ENCODE measurements at places on chromosomes 7 and 10.

DNA sequence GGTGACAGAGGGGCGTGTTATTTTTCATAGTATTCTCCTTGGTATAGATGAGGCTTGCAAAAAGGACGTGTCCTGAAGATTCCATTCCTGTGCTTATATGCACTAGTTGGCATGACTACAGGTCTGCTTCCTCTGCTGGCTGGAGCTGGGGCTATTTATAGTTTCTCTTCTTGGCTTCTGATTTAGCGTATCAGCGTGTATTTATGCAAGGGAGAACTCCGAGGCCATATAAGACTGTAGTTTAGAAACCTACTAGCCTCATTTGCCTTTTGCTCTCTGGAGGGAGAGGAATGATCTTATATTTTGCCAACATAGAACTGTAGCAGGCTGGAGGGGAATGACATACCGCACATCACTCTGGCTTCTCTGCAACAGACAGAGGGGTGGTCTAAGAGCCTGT is 39.7 kb downstream of the CACNB2 start:
- DNase-seq: no peak

- no peak for DNase-seq
Observed at GRCh38 chr7:157312941-157313340, 23.9 kb upstream of the DNAJB6 start.

- no peak for DNase-seq
Observed at GRCh38 chr7:64992971-64993370, 2.1 kb upstream of the ZNF117 start.

GRCh38 chr7:255038-255435 is 34.9 kb upstream of the FOXL3 start:
- no peak for DNase-seq

DNA sequence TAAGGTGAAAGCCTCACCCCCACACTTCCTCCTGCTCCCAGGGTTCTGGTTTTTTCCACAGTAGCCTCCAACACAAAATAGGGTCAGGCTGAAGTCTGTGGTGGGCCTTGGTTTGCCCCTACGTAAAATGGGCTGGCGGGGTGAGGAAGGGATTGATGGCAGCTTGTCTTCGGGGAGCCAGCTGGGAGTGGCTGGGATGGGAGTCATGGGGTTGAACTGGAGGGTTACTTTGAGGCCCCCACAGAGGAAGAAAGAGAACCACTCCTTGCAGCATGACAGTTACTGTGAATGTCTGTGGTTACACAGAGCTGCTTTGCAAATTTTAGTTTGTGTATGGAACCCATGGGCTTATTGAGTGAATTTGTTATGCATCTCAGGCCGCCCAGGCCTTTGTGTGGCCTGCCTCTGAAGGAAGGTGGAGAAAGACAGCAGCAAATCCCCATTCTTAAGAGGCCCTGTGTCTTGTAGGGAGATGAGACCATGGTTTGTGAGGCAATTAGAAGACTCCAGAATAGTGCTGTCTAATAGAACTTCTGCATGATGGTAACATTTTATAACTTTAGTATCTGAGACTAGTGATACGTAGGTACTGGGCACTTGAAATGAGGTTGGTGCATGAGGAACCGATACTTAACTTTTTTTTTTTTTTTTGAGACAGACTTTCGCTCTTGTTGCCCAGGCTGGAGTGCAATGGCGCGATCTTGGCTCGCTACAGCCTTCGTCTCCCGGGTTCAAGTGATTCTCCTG is 8.1 kb downstream of the TRIM8 start:
- no peak for DNase-seq

GRCh38 chr7:50470250-50471163 is 20.4 kb upstream of the FIGNL1 start:
- no peak for DNase-seq

GRCh38 chr7:39285256-39285655 is 280.9 kb upstream of the YAE1 start:
- DNase-seq: no peak

GRCh38 chr7:157047148-157047547 is 36.7 kb upstream of the MNX1 start:
- DNase-seq: no peak

DNA sequence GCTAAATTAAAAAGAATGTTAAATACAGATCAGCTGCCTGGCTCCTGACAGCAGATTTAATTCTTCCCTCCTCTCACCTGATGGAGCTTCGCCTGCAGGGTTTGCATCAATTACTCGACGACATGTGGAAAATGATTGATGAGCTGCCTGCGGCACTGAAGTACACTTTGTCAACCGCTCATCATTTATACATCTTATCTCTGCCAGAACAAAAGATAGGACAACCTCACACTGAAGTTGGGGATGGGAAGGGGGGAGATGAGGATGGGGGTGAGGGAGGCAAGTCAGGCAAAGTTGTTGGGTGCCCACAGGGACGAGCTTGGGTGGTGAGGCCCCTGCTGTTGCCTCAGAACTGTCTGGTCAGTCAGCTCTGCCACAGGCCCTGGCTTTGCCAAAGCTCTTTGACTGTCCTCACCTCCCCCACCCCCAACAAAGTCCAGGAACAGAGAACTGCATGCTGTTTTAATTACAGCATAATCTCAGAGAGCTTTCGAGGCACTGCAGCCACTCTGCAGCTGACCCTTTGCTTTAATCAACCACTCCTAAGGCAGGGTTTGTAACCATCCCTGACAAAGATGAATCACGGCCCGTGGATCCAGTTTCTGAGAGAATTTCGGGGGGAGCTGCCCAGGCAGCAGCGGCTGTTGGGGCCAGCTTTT is 702.3 kb downstream of the LRMDA start:
- no peak for DNase-seq

- DNase-seq: peak; percentile 71
Observed at GRCh38 chr7:106542550-106543220, 118.3 kb downstream of the CCDC71L start.

DNA sequence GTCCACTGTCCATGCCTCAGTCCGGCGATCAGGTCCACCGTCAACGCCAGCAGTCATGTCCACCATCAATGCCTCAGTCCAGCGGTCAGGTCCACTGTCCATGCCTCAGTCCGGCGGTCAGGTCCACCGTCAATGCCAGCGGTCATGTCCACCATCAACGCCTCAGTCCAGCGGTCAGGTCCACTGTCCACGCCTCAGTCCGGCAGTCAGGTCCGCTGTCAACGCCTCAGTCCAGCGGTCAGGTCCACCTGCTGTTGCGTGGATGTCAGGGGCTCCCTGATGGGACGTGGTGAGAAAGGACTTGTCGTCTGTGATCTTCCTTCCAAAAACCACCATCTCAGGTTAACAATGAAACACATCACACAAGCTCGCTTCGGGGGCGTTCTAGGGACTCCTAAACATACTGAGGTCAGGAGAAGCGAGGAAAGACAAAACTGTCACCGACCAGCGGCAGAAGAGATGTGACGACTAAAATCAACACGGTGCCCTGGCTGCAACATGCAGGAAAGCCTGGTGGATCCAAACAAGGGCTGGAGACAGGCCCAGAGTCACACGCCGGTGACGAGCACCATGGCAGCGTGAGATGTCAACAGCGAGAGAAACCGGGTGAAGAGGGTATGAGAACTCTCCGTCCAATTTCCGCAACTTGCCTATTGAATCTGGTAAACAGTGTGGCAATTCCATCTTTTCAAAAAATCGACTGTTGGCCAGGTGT is 264.2 kb downstream of the MAD1L1 start:
- DNase-seq: no peak

DNA sequence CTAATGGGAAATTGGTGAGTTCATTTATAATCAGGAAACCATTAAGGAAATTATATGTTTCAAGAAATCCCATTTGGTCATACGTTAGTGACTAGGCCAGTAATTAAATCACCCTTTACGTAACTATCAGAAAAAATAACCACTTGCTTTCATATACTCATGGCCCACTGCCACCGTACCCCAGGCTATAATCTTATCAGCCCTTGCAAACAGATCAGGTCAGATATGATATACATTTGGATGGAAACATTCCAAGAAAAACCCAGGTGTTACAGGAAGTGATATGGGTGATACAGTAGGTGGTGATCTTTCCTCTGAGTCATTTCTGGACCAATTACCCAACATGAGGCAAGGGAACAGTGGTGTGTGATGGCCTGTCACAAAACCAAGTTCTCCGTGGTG is 481.0 kb upstream of the SEMA3A start:
- no peak for DNase-seq

GRCh38 chr10:107561136-107561650 is 396.7 kb upstream of the SORCS1 start:
- DNase-seq: no peak

Data from H9 (cell line).